ENCODE measurements at places on chromosomes 2 and 18. TPM values are rescaled to one million over a fixed set of nuclear protein-coding genes. Genes with fewer than 3 reads are reported as not detected.

- DNase-seq = no peak
Measured at GRCh38 chr2:225773148-225773547, 373.6 kb downstream of the NYAP2 start.

DNA sequence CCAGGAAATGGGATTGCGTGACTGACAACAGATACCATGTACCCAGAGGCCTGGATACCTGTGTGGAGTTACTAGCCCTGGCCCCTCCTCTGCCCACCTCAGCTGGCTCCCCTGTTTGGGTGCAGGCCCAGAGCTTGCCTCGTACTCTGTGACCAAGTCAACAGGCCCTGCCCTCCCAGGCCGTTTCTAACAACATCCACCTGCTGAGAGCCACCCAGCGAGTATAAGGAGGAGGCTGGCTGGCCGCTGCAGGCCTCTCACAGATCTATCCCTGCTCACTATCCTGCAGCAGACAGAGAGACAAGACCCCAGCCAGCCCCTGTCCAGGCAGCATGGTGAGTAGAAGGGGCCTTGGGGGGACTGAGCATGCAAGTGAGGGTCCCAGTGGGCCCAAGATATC, 12.5 kb upstream of the TUBA4A start:
- DNase-seq = peak; percentile 67

GRCh38 chr18:25305584-25305983, 46.4 kb downstream of the ZNF521 start:
- DNase-seq = no peak

GRCh38 chr18:8858888-8859511, 153.6 kb downstream of the MTCL1 start:
- DNase-seq = no peak

- no peak for DNase-seq
Measured at GRCh38 chr2:149409506-149409905, 79.1 kb downstream of the LYPD6 start.

- DNase-seq = no peak
Measured at GRCh38 chr2:30770816-30771576, 36.2 kb downstream of the CAPN13 start.

DNA sequence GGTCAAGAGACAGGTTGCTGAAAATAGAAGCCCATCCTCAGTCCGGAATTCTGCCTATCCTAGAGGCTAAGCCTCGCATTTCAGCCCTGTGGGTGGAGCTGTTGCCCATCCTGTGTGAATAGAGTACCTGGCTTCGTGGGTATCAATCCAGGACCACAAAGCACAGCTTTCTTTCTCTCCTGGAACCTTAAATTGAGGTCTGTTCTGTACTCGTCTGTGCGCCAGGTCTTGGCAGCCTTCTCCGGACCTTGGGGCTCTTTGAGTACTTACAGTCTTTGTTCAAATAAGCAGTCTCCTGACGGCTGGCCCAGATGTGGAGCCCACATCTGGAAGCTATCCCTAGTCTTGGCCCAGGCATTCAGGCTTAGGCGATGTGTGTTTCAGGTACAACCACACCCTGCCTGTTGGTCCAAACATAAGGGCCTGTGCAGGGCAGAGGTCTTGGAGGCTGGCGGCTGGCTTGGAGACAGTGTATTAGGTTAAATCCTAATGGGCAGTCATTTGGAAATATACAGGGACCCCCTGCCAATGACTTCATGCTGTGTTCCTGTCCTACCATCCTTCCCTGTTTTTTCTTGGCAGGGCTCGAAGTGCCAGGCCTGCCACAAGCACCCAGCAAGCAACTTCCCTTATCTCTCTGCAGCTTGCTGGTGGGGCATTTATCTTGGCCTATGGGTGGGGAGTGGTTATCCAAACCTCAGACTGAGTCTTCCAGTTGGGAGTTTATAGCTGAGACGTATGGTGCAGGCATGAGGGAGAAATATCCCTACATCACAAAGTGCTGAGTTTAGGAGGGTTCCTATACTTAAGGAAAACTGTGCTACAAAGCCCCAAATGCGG, 294.1 kb downstream of the BCL2 start:
- DNase-seq = peak; percentile 51

GRCh38 chr18:378079-378478, 110.2 kb upstream of the THOC1 start:
- DNase-seq = no peak

DNA sequence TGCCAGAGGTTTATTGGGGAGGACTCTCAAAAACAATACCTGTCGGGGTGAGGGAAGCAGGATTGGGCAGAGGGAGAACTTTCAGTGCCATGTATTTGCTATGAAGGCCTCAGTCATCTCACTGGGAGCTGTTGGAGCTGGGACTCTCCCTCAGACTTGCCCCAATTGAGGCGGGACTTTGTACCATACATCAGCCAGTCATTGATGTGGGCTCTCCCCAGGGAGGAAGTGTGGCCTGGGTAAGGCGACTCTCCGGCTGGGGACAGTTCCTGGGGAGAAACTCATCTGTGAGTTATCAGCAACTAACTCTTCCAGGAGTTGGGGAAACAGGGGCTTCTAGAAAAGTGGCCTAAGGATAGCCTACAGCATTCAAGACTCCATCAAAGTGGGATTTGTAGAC, 66.5 kb downstream of the FTCDNL1 start:
- no peak for DNase-seq

GRCh38 chr2:160006475-160006874, 55.9 kb downstream of the PLA2R1 start:
- DNase-seq = peak; percentile 48

GRCh38 chr2:148167241-148167766, 146.4 kb downstream of the MBD5 start:
- DNase-seq = no peak

DSG3 gene
- not detected for total RNA-seq

- DNase-seq = no peak
Measured at GRCh38 chr2:1633092-1633671, 111.1 kb downstream of the PXDN start.

GRCh38 chr2:180203972-180204371, 196.9 kb upstream of the CWC22 start:
- no peak for DNase-seq

GRCh38 chr2:32743480-32744236, 115.8 kb downstream of the TTC27 start:
- DNase-seq = no peak

CNGA3 gene
- not detected for total RNA-seq

DNA sequence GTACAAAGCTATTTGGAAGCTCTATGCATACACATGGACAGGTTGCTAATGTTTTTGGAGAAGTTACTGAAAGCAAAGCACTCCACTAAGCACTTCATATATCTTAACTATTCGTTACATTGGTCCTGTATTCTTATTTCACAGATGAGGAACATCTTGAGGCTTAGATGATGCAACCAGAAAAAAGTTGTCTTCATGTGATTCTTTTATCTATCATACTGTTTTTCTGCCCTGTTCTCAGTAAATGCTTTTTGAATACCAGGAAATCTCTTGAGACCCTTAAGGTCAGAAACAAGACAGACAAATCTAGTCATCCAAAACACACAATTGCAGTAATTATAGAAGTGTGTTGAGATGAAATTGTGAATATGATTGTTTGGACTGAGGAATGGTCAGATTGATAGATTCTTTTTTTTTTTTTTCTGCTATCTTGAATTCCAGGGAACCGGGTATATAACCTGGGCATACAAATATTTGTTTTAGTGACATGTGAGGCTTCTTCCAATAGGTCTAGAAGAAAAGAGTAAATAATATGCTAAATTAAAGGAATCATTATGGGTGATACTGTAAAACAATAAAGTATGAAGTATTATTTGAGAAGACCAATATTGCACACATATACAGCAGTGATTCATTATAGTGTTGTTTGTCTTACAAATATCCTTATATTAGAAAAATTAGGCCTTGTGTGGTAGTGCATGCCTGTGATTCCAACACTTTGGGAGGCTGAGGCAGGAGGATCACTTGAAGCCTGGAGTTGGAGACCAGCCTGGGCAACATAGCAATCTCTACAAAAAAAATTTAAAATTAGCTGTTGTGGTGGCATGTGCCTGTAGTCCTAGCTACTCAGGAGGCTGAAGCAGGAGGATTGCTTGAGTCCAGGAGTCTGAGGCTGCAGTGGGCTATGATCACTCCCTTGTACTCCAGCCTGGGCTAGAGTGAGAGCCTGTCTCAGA, 33.7 kb downstream of the EHBP1 start:
- no peak for DNase-seq

- no peak for DNase-seq
Measured at GRCh38 chr18:63140997-63141777, 178.4 kb downstream of the BCL2 start.

GRCh38 chr2:23301136-23301535, 83.8 kb upstream of the KLHL29 start:
- DNase-seq = no peak

GRCh38 chr2:64062840-64063239, 43.6 kb upstream of the VPS54 start:
- DNase-seq = no peak

DNA sequence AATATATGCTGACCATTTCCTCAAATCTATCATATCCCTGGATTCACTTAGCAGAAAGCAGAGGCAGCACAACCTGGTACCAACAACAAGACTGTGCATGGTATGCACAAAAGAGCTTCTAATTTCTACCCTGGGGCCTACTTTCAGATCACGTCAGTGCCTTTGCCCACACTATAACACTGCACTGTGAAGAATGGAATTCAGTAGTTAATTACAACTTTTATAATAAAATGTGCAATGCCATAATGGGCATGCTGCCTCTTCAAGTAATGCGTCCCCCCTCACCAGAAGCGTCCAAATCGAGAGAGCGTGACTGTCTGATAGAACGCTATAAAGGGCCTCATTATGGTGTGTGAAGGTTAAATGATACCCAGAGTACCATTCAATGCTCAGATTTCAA, 328.1 kb upstream of the PKDCC start:
- no peak for DNase-seq

GRCh38 chr18:62975785-62976184, 260.4 kb downstream of the PHLPP1 start:
- no peak for DNase-seq

DNA sequence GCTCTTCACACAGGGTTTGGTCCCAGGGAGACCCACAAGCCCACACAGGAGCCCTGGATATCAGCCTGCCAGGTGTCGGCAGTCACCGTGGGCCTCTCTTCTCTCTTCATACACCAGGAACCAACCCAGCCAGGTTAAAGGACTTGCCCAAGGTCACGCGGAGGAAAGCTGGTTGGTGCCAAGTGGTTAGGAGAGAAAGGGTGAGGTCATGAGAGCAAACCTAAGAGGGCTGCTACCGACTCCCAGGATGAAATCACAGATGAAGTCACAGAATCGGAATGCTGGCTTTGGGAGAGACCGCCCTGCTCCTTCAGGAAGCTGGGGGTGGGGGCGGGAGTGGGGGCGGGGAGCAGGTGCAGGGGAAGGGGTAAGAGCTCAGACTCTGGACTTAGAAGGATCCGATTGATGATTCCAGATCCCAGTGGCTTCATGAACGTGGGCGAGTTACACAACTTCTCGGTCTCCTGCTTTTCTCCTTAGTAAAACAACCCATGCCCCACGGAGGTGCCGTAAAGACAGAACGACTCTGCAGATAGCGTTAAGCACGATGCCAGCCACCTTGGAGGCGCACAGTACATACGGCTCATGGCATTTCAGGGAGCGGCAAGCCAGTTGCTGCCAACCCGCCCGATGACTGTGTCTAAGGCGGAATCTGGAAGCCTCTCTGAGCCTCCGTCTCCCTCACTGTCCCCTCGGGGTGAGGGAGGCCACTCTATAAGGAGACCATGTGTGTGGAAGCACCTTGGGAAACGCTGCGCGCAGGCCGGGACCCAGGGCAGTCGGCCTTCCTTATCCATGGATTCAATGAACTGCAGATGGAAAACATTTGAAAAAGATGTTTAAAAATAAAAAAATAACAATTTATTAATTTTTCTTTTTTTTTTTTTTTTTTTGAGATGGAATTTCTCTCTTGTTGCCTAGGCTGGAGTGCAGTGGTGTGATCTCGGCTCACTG, 23.0 kb upstream of the TAF1B start:
- no peak for DNase-seq

GRCh38 chr2:173185437-173185836, 109.8 kb downstream of the MAP3K20 start:
- no peak for DNase-seq

- no peak for DNase-seq
Measured at GRCh38 chr18:72180689-72181088, 363.5 kb downstream of the CBLN2 start.

SGPP2 gene
- 48.9 TPM for total RNA-seq

- DNase-seq = no peak
Measured at GRCh38 chr18:35291166-35291565, 1.1 kb upstream of the ZSCAN30 start.

GRCh38 chr2:241039416-241039815, 41.0 kb downstream of the SNED1 start:
- DNase-seq = no peak

C1QL2 gene
- not detected for total RNA-seq

DNA sequence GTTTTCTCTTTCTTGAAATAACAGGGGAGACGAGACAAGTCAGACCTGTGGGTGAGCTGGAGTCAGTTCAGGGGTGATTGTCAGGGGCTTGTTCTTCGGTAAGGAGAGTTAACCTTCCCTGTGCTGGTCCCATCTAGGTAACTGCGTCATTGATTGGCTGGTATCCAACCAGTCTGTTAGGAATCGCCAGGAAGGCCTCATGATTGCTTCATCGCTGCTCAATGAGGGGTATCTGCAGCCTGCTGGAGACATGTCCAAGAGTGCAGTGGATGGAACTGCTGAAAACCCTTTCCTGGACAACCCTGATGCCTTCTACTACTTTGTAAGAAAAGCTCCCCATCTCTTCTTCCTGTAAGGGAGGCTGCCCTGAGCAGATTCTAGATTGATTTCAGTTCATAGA, 21.3 kb downstream of the PLEK start:
- no peak for DNase-seq

- no peak for DNase-seq
Measured at GRCh38 chr2:226087051-226087450, 687.5 kb downstream of the NYAP2 start.

DNA sequence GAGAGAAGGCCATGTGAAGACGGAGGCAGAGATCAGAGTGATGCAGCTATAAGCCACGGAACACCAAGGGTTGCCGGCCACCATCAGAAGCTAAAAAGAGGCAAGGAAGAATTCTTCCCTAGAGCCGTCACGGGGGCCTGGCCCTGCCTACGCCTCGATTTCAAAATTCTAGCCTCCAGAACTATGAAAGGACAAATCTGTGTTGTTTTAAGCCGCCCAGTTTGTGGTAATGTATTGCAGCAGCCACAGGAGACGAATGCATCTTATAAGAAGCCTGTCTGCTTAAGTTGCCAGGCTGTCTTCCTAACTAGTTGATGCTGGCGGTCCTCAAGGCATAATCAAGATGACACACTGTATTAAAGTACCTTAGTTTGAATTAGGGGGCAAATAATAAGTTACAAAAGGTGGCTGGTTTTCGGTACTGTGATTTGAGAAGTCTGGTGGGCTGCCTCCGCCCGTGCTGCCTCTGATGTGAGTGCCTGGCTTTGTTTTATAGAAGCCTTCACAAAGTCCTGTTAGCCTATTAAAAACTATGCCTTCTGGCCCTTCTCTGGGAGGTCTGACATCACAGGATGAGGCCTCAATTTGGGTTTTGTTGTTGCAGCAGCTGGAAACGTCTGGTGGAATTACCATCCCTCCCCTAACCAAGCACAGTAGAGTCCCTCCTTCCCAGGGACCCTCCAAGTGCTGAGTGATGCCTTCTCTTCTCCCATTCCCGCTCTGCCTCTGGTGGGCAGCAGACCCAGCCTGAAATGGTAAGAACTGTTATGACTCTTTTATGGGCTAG, 53.6 kb downstream of the SRD5A2 start:
- DNase-seq = no peak

RGPD4 gene
- total RNA-seq = not detected

ZNF396 gene
- total RNA-seq = 5.3 TPM

GRCh38 chr2:223865124-223865523, 27.7 kb upstream of the AP1S3 start:
- no peak for DNase-seq

Data from thyroid gland (tissue), 4 donors.